ENCODE measurements at places on chromosomes 5 and 9.

GRCh38 chr9:124488641-124489210 lies 18.5 kb downstream of the NR5A1 start:
- no peak for DNase-seq

DNA sequence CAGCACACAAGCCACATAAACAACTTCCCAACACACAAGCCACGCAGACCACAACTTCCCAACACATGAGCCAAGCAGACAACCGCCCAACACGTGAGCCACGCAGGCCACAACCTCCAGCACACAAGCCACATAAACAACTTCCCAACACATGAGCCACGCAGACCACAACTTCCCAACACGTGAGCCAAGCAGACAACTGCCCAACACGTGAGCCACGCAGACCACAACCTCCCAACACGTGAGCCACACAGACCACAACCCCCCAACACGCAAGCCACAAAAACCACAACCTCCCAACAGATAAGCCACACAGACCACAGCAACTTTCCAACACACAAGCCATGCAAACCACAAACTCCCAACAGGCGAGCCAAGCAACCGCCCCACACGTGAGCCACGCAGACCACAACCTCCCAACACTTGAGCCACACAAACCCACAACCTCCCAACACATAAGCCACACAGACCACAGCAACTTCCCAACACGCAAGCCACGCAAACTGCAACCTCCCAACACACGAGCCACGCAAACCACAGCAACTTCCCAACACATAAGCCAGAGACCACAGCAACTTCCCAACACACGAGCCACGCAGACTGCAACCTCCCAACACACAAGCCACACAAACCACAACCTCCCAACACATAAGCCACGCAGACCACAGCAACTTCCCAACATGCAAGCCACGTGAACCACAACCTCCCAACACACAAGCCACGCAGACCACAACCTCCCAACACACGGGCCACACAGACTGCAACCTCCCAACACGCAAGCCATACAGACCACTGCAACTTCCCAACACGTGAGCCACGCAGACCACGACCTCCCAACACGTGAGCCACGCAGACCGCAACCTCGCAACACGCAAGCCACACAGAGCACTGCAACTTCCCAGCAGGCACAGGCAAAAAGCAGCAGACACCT lies 10.1 kb downstream of the BRD9 start:
- no peak for DNase-seq

DNA sequence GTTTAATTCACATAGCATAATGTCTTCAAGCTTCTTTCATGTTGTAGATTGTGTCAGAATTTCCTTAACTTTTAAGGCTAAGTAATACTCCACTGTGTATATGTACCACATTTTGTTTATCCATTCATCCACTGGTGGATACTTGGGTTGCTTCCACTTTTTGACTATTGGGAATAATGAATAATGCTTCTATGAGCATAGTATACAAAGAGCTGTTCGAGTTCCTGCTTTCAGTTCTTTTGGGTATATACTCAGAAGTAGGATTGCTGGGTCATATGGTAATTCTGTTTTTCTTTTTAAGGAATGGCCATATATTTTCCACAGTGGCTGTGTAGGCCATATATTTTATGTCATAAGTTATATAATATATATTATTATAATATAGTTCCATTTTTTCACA lies 3.6 kb upstream of the FAM120AOS start:
- DNase-seq, result no peak

- DNase-seq, result no peak
These were observed 198.9 kb upstream of the SLC27A6 start for GRCh38 chr5:128766406-128766805.

DNA sequence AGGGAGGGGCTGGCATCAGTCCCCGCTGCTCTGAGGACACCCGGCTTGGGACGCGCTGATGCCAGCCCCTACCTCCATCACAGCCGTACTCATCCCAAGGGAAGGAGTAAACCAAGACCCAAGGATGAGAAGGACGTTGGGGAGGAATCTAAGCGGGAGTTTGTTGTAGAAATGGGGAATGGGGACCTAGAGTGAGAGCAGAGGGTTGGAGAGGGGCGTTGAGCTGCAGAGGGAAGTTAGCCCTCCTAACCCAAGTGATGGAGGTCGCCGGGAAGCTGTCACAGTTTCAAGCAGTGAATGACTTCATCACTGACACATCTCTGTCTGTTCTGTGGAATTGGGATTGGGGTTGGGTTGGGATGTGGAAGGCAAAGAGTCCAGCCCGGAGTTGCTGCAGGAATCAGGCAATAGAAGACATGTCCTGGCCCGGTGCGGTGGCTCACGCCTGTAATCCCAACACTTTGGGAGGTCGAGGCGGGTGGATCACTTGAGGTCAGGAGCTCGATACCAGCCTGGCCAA lies 759 bp upstream of the SUSD1 start:
- DNase-seq, result no peak

- DNase-seq, result no peak
These were observed 231.5 kb downstream of the ZNF608 start for GRCh38 chr5:124514956-124515355.

- DNase-seq, result no peak
These were observed 61.0 kb upstream of the RAPGEF1 start for GRCh38 chr9:131800843-131801242.

DNA sequence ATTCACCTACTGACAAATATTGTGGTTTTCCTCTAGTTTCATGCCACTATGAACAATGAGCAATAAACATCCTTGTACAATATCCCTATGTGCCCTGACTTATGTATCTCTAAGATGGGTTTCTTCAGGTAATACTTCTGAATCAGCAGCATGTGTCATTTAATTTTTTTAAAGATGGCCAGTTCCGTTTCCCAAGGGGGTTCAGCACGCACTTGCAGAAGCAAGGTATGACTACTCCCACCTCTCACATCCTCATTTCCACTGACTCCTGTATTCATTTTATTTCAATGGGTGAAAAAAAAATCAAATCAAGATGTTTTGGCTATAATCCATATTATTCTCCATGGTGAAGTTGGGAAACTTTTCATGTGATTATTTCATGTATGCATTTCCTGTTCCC lies 14.7 kb upstream of the ADAMTS19 start:
- no peak for DNase-seq

DNA sequence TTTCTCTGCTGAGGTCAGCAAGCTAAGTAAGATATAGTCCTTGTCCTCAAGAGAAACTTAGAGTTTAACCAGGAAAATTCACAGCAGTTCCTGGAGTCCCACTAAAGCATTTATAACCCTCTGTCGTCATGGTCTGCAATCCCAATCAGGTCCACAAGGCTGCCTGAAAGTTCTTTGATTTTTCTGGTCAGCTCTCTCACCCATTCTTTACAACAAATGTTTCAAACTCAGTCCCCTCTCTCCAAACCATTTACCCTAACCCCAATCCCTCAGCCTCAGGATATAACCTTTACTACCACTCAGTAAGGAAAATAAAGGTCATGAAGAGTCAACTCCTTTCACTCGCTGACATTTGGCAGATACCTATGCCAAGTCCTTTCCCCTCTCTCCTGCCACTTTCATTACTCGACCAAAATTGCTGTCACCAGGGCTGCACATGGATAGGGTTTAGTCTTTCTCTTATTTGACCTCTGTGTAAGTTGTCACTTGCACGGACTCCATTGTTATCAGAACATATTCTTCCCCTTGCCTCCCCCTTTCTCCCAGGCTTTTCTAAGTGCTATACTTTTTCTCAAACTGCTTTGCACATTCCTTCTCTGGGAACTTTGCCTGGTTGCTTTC lies 936.6 kb downstream of the NR2F1-AS1 start:
- DNase-seq, result no peak

- DNase-seq, result no peak
These were observed 185.2 kb upstream of the NREP start for GRCh38 chr5:111942201-111942600.

- DNase-seq, result no peak
These were observed 467.2 kb downstream of the KIF4B start for GRCh38 chr5:155480731-155481131.

GRCh38 chr5:40554813-40555212 lies 124.9 kb upstream of the PTGER4 start:
- no peak for DNase-seq

GRCh38 chr5:5765066-5765850 lies 342.8 kb downstream of the ICE1 start:
- DNase-seq, result no peak

DNA sequence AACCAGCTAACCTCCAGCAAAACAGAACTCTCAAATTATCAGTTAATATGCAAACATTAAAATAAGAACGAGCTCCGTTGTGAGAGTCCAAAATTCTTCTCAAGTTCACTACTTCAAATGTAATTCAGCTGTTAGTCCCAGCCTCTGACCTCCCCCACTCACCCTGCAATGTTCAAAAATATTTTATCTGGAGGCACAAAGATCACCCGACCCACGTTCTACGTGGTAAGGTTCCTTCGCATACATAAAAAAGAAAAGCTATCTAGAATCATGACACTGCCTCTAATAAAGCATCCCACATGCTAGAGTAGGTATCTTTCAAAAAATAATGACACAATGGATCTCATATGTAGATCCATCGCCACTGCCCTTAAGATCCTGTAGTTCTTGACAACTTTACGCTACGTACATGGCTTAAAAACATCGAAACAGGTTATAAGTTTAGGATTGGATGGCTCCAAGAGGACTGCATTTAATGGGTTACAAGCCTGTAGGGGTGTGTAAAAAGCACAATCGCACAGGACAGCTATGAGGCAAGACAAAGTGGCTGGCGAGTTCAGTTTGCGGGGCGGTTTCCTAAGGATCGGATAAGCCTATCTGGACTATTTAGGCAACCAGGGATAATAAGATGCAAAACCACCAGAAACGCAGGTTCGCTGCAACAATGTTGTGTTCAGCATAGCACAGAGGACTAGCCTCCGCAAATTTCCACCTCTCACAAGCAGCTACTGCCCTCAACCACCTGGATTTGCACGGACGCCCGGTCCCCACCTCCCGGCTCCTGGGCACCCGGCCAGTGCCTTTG lies 969 bp downstream of the CLK4 start:
- no peak for DNase-seq

GRCh38 chr5:56825222-56825824 lies 10.0 kb downstream of the MAP3K1 start:
- DNase-seq, result no peak

DNA sequence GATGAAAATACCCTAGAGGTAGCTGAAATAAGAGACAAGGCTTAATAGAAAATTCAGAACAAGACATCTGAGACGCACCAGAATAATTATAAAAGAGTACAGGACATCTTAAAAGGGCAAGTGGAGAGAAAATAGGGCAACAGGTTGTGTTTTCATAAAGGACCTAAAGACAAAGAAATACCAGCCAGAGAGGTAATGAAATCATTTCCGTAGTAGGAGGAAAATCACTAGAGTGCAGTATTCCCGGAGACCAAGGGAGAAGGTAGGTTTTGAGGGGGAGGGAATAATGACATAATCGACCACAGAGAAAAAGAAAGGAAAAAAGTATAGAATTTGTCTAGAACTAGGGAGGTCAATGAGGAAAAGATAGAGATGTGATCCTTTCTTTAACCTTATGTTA lies 26.2 kb upstream of the CTNNAL1 start:
- no peak for DNase-seq

- no peak for DNase-seq
These were observed 505 bp upstream of the ACER2 start for GRCh38 chr9:19408316-19408692.

DNA sequence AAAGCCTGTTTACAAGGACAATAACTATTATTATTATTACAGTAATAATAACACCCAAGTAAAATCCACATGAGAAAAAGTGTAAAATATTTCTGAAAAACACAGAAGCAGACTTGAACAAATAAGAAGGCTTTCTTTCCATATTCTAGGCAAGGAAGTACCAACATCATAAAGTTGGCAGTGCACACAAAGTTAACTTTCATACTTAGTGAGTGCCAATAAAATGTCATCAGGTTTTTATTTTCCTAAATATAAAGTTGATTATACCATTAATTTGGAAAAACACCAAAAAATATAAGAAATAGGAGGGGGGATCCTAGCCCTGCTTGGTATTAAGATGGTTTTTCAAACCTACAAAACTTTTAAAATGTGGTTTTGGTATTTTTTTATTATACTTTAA lies 161.4 kb downstream of the PRELID2 start:
- DNase-seq, result no peak

DNA sequence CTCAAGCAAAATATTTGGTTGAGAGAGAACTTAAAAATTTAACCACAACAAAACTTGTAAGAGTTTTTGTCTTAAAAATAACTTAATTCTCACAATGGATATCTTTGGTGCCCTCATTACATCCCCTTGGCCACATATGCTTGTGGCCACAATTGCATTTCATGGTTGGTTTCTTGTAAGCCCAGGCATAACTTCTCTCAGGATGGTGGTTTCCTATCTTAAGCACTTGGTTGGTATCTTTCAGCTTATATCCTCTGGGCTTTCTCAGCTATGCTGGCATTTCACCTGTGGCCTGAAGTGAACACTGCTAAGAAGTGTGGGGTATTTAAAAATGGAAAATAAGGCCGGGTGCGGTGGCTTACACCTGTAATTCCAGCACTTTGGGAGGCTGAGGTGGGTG lies 212.4 kb upstream of the MEF2C start:
- no peak for DNase-seq

GRCh38 chr9:116688806-116689485 lies 1.8 kb downstream of the TRIM32 start:
- DNase-seq, result no peak

DNA sequence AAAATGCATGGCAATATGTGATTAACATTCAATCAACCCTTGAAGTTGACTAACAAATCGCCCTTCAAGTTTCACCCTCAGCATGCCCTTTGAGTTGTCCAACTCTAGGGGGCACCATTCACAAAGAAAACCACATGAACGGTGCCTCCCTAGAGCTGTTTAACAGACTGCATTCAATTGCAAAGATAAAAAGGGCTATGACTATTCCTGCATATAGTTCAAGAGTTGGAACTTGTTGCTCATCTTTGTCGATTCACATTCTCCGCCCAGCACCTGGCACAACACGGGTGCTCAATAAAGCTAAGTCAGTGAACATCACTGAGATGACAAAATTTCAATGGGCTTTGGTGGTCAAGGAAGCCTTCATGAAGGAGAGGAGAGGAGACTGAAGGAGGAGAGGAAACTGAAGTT lies 69.6 kb upstream of the SLC30A5 start:
- peak; percentile 58 for DNase-seq

GRCh38 chr5:168295574-168296201 lies 4.2 kb downstream of the WWC1 start:
- DNase-seq, result no peak

- no peak for DNase-seq
These were observed 26.9 kb upstream of the GALNT10 start for GRCh38 chr5:154163327-154164248.

- DNase-seq, result no peak
These were observed 53.3 kb downstream of the TRPC7 start for GRCh38 chr5:136311999-136312398.

- peak; percentile 82 for DNase-seq
These were observed 41.4 kb upstream of the RNU6ATAC start for GRCh38 chr9:134205672-134206310.
